Osteocyte (in vitro differentiated cells): ENCODE measurements at places on chromosomes 2 and 18. TPM values are rescaled to one million over a fixed set of nuclear protein-coding genes. Genes with fewer than 3 reads are reported as not detected.

DNA sequence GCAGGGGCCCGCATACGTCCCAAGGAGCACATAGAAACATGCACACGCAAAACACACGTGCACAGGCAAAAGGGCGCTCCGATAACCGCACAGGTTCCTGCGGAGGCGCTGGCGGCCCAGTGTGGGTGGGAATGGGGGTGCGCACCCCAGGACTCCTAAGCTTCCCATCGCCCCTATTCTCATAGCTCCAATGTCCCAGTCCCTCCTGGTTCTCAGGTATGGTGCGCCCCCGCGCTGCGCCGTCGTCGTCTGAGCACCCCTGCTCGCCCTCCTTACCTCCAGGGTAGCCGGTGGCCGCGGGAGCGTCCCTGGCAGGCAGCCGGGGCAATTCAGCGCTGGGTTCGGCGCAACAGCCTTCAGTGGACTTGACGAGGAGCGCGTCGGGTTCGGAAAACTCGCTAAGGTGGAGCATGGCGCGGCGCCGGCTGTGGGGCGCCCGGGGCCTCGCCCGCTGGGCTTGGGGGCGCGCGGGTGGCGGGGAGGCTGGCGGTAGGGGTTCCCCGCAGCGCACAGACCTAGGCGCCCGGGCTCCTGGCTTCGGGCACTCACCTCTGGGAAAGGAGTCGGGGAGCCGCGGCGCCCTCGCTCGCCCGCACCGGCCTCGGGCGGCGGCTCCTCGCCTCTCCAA, 328 bp downstream of the EGR4 start:
- no peak for DNase-seq

ARHGAP28 gene
- total RNA-seq = 18.1 and 22.8 TPM in 2 replicates

ITGB1BP1 gene
- total RNA-seq = 91.8 and 98.0 TPM in 2 replicates

- DNase-seq = no peak
Measured at GRCh38 chr2:1455466-1455865, 42.2 kb downstream of the TPO start.

GRCh38 chr18:71398531-71398930, 1109.7 kb downstream of the SOCS6 start:
- no peak for DNase-seq

- DNase-seq = no peak
Measured at GRCh38 chr2:63764630-63765029, 77.1 kb upstream of the UGP2 start.

GRCh38 chr2:101704046-101704466, 6.5 kb downstream of the MAP4K4 start:
- no peak for DNase-seq

- no peak for DNase-seq
Measured at GRCh38 chr2:43495727-43496126, 100.1 kb downstream of the THADA start.

CDH2 gene
- total RNA-seq = 83.8 and 87.2 TPM in 2 replicates

GRCh38 chr2:105708697-105709096, 36.0 kb upstream of the NCK2 start:
- DNase-seq = no peak

PPP1R1C gene
- 1.5 and 1.6 TPM in 2 replicates for total RNA-seq

RTP5 gene
- total RNA-seq = not detected in 2 replicates

CFC1 gene
- not detected in 2 replicates for total RNA-seq

DLX1 gene
- total RNA-seq = 25.2 and 29.7 TPM in 2 replicates

GRCh38 chr2:197606180-197606579, 69.2 kb downstream of the RFTN2 start:
- no peak for DNase-seq

DNA sequence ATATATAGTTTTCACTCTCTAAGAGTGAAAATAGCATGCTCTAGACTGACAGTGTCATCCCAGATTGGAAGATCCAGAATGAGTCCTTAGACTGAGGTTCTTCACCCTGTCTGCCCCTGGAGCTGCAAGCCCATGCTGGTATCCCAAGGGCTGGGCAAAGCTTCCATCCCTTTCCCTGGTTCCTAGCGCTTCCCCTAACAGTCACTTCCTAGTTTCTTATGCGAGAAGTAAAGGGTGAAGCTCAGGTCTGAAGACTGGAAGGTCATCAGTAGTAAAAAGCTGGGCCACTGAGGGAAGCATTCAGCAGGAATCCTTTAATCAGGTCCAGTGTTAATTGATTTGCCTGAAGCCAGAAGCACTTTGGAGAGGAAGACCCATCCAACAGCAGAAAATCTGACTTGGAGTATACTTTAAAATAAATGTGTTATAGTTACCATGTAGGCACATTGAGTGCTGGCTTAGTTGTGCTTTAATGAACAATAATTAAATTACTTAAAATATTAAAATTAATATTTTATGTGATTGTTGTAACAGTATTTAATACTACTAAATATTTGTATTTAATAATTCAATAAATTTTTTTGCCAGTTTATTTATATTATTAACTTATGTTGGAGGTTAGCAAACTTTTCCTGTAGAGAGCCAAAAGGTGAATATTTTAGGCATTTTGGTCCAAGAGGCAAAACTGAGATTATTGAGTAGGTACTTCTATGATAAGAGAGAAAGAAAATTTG, 237.9 kb downstream of the FHOD3 start:
- DNase-seq = no peak

OXER1 gene
- total RNA-seq = not detected in 2 replicates

DNA sequence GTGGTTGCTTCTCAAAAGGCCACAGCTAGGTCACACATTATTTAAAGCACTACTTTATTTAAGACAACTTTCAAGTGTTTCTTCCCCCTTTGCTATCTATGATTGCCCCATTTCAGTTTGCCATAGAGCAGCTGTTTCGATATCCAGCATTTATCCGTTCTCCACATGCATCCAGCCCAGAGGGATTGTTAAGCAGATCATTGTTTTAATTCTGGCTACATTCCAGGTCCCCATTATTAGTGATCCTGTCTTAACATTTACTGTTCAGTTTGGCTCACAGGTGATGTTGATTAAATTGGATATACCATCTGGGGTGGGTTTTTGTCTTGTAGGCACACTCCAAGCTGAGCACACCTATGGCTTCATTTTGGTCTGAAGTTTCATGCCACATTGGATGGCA, 638.7 kb downstream of the ZEB2 start:
- no peak for DNase-seq

ERLEC1 gene
- 50.6 and 57.0 TPM in 2 replicates for total RNA-seq

SIGLEC15 gene
- total RNA-seq = 0.13 and 0.37 TPM in 2 replicates

DNA sequence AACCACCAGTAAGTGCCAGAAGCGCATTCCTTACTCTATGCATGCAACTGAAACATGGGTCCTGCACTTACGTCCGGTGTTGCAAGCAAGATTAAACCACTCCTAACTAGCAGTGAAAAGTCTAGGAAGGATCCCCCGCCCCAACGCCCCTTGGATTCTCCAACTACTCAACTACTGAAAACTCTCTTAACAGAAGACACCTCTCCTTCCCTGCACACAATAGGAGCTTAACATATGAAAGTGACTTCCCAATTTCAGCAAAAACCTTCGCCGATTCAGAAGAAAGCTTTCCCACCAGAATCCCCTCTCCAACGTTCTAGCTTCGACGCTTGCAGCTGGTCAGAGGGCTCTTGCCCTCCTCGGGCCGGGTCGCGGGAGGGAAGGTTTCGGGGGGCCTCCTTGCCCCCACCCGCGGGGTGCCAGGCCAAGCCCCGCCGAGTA, 578 bp downstream of the IWS1 start:
- no peak for DNase-seq

- DNase-seq = no peak
Measured at GRCh38 chr2:101971836-101972235, 19.9 kb upstream of the IL1R2 start.

- DNase-seq = no peak
Measured at GRCh38 chr2:1741851-1742250, 2.5 kb downstream of the PXDN start.

GRCh38 chr18:10023853-10024570, 110.2 kb downstream of the VAPA start:
- DNase-seq = peak; percentile 23

DNA sequence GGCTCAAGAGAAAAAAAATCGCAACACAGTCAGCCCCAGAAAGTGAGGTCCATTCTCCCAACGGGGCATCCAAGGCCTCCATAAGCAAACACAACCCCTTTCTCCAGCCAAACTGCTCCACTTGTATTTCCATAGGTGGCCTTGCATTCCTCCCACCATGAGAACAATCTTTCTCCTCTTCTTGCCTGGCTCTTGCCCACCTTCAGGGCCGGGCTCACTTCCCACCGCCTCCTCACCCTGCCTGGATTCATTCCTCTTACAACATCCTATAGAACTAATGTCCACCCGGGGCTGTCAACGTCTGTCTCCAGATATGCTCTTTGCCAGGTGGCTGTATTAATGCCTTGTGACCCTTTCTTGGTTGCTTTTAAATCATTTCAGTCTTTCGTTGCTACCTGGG, 124.5 kb downstream of the SMAD7 start:
- DNase-seq = peak; percentile 70

DNA sequence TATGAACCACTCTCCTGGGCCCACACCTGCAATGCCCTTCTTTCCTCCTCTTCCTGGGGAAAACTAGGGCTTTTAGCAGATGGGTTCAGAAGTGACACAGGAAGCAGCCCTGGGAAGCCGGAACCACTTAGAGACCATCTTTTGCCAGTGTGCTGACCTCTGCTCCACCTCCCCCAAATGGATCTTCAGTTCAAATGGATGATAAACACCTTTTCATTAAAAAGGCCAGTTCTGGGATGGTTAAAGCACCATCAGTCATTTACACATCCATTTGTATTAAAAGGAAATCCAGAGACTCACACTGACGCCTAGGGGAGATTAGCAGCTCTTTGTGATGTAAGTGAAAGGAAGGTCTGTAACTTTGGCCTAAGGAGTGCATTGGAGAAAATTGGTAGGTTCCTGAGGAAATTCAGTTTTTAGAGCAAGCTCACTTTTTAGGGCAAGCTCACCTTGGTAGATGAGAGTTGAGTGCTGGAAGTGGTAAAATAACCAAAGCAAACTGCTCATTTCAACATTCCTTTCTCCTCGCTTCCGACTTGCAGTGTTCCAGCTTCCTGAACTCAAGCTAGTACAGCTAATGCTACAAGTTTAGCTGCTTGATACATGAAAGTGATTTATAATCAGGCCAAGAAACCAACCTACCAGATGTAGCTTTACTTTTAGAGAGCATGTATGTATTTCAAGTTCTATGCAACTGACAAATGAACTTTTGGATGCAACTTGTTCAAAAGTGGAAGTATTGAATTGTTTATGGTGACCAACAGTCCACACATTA, 47.7 kb downstream of the ACTR2 start:
- no peak for DNase-seq

- no peak for DNase-seq
Measured at GRCh38 chr2:9473985-9474360, 378 bp upstream of the IAH1 start.

UGT1A7 gene
- total RNA-seq = not detected in 2 replicates

- DNase-seq = no peak
Measured at GRCh38 chr2:43107679-43108078, 118.7 kb downstream of the ZFP36L2 start.

- DNase-seq = no peak
Measured at GRCh38 chr2:64193491-64193890, 49.3 kb upstream of the PELI1 start.

ZNF512 gene
- total RNA-seq = 43.6 and 52.5 TPM in 2 replicates

- no peak for DNase-seq
Measured at GRCh38 chr2:229089776-229090175, 181.3 kb downstream of the PID1 start.

GRCh38 chr18:26134107-26134506, 438 bp downstream of the PSMA8 start:
- DNase-seq = no peak

DNA sequence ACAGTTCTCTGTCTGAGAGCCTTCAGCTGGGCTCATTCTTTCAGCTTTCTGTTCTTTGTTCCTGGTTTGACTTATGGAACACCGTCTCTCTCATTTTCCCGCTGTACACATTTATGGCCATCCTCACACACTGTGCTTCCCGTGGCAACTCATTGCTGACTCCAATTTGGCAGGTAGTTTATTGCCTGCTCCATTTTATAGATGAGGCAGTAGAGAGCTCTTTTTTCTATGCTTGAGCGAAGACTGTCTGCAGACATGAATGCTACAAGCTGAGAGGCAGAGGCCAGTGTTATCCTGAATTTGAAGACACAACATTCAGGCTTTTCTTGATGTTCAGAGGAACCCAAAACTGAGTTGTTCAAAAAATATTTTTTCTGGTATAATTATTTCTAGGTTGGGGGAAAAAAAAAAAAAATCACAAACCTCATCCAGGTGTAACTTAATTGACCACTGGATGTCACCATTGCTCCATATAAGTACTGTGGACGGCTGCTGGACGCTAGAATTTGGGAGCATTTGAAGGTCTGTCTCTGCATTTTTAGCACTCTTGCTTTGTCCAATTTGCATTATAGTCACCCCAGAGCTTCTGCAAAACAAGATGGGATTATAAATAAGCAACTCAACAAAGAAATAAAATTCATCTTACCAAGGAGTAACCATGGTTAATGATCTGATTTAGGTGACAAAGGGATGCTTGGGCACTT, 83.5 kb downstream of the HRH4 start:
- DNase-seq = no peak

DNA sequence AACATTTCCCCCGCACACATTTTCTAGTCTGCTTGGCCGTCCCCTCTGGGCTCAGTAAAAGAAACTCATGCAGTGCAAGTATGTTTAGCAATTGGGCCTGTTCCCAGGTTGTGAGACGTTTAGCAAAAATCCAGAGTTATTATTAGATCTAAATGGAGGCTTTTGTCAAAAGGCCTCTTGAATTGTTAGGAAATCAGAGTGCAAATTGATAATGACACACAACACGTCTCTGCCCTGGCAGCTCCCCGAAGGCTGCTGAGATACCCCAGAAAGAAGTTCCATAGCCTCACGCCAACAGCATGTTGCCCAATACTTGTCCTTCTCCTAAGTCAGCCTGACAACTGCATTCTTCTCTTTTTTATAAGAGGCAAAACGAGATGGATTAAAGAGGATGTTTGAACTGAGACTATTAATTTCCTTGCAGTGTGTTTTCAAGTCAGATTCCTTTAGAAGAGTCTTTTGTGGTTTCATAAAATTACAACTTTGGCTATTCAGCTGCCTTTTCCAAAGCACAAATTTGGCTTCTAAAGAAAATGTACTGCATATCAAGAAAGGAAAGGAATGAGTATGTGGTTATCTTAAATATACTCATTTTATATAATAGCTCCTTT, 202.2 kb downstream of the TRIB2 start:
- DNase-seq = no peak

DNA sequence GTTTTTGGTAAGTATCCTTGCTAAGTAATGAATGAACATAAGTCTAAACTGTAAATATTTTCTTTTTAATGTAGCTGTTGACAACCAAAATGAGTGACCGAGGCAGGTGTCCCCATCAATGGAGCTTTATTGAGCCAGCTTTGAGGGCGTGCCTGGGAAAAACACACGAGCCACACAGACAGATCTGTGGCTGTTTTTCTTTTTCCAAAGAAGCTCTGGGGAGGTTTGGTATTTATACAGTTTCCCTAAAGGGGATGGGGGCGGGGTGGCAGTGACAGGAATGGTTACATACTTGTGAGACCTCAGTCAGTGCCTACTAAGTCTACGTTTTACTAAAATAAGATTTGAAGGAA, 11.2 kb downstream of the DBI start:
- DNase-seq = no peak

HOXD12 gene
- not detected in 2 replicates for total RNA-seq
